ENCODE measurements at places on chromosomes 16 and 17.

DNA sequence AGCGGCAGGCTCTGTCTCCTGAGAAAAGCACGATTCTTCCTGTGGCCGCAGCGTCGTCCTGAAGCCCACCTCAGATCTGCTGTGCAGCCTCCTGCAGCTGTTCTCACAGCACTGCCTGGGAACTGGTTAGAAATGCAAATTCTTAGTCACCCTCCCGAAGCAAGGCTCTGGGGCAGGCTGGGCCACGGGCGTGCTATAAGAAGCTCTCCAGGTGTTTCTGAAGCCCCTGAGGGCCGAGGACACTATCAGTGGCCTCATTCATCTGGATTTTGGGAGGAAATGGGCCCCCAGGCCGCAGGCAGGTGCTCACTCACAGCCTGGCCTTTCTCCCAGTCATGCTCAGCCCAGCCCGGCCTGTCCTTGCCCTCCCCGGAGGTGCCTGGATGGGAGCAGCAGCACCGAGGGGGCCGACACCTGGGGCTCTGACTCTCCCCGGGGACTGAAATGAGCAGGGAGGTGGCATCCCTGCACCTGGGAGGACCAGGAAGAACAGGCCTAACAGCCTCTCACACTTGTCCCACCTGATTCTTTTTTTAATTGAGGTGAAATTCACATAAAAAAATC, 10.4 kb upstream of the NLRC3 start:
- DNase-seq = no peak

DNA sequence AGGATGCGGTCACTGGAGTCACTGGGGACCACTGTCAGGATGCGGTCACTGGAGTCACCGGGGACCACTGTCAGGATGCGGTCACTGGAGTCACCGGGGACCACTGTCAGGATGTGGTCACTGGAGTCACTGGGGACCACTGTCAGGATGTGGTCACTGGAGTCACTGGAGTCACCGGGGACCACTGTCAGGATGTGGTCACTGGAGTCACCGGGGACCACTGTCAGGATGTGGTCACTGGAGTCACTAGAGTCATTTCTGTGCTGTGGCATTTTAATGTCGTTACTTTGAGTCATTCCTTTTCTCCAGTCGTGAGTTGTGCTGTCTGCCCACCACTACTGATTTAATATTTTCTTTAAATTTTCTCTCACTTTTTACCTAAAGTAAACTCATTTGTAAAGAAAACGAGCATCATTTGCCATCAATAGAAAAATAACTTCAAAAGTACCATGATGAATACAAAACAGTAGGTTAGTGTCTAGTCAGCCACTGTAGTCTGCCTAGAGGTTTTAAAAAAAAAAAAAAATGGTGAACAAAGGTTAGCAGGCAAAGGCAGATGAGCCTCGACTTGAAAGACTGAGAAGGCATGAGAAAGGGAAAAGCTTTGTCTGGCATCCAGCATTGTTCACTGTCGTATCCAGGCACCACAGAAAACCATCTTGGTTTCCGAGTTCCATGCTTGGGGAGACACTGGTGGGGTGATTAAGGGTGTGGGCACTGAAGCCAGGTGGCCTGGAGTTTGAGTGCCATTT, 346.6 kb downstream of the SNX29 start:
- no peak for DNase-seq

DNA sequence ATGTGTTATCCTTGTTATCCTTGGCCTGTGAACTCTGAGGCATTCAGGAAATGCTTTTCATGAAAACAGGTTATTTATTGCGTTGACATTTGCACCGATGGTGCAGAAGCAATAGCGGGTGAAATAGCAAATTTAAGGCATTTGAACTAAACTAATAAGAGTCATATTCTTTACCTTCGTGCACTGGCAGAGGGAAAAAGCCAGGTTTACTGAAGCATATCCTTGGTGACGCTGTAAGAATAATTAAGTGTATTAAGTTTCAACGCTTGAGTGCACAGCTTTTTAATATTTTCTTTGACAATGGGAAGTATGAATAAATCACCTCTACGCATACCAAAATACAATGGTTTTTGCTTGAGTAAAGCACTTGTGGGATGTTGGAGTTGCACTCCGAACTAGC, 13.6 kb upstream of the KPNA2 start:
- DNase-seq = no peak

DNA sequence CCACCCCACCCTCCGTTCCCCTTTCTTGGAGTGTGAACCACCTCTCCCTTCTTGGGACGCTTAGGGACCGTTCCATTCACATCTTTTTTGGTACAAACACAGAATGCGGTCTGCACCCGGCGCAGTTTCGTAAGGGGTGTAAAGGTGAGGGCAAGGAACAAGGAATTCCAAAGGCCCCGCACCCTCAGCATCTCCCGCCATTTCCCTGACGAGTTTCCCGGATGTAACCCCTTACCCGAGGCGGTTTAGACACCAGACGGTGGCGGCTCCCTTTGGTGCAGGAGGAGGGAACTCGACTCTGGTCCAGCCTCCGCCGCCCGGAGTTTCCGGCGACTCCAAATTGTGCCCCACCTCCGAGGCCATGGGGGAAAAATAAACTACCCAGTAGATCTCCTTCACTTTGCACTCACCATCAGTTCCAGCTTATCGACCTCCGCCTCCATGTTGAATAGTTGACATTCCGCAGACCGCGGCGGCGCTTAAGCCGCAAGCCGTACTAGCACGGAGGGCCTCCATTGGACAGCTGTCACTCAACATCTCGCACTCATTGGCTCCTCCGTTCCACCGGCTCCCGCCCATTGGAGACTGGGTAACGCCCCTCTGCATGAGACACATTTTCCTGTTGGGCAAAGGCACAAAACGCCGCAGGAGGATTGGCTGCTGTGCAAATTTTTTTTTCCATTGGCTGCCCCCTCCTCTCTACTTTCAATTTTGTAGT, at the start of gene SKA2:
Gene SKA2, minus strand, starts transcription at position 466 of the 718 bp plus-strand sequence. Its CDS starts 23 bp downstream, at position 443.
- peak; percentile 100 for DNase-seq

DNA sequence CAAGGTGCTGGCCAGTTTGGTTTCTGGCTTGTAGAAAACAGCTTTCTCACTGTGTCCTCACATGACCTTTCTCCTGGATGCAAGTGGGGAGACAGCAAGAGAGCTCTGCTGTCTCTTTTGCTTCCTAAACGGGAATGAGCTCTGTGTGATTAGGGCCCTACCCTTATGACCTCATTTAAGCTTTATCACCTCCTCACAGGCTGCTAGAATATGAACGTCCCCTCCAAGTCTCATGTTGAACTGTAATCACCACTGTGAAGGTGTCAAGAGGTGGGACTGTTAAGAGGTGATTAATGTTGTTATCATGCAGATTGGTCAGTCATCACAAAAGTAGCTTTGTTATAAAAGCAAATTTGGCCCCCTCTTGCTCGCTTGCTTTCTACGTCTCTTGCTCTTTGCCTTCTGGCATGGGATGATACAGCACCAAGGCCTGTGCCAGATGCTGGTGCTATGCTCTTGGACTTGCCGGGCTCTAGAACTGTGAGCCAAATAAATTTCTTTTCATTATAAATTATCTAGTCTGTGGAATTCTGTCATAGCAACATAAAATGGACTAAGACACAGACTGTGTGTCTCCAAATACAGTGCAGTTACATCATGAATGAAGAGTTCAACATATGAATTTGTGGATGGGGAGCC, 14.8 kb upstream of the POLR3E start:
- DNase-seq = no peak

GRCh38 chr17:37069087-37069486, 120.3 kb downstream of the AATF start:
- no peak for DNase-seq

All from SW 1271 (cell line).